Pulmonary artery endothelial cell (primary cell): ENCODE measurements at places on chromosomes 7 and 10. TPM values are rescaled to one million over a fixed set of nuclear protein-coding genes. Genes with fewer than 3 reads are reported as not detected.

GRCh38 chr7:124893140-124893827, 36.3 kb downstream of the POT1 start:
- DNase-seq = no peak

DNA sequence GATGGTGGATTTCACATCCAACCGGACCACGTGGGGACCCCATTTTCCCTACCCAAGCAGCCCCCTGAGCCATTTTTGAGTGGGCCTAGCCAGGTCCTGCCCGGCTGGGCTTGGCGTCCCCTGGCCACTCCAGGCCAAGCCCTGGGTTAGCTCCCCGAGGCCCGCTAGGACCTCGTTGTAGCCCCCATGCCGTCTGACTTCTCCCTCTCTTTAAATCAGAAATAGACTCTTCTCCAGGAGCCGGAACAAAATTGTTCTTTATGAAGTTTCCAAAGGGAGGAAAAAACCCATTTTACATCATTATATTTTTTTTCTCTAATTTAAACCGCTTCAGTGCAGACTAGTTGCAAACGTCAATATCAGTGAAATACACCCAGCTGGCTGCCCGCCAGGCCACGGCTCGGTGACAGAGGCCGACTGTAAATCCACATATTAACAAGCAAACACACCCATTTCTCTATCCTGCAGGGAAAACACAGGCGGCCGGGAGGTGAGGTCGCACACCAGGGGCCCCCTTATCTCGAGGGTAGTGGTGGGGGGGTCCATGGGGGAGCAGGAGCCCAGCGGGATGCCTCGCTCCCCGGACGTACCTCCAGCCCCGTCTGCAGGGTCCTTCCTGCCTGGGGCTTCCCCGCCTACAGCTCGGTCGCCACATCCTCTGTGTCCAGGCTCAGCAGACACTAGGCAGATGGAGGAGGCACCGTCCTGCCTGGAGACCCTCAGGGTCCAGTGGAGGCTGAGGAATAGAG, 72.7 kb downstream of the ELFN1 start:
- DNase-seq = no peak

GRCh38 chr10:33137356-33138005, 179.5 kb upstream of the ITGB1 start:
- no peak for DNase-seq

The MBL2 gene
- total RNA-seq = not detected in 2 replicates

The IQUB gene
- 0.32 and 0.33 TPM in 2 replicates for total RNA-seq
